Spinal cord (tissue), 10 donors: ENCODE measurements at places on chromosomes 2 and 18.

DNA sequence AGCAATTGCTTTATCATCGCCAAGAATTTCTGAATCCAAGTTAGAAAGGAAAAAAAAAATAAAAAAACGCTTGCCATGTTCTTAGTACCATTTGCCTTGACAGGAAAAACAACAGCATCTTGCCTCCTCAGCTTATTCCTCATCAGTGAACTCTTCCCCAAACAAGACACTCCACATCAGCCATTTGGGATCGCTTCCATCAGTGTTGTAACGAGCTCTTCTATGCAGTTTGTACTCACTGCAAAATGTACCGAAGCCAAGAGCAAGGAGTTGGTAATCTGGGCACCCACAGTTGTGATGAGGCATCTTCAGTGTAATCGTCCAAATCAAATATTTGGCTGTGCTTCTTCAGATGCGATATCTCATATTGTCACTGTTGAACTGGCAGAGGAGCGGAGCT lies 503.7 kb downstream of the TMEM182 start:
- DNase-seq = no peak

DNA sequence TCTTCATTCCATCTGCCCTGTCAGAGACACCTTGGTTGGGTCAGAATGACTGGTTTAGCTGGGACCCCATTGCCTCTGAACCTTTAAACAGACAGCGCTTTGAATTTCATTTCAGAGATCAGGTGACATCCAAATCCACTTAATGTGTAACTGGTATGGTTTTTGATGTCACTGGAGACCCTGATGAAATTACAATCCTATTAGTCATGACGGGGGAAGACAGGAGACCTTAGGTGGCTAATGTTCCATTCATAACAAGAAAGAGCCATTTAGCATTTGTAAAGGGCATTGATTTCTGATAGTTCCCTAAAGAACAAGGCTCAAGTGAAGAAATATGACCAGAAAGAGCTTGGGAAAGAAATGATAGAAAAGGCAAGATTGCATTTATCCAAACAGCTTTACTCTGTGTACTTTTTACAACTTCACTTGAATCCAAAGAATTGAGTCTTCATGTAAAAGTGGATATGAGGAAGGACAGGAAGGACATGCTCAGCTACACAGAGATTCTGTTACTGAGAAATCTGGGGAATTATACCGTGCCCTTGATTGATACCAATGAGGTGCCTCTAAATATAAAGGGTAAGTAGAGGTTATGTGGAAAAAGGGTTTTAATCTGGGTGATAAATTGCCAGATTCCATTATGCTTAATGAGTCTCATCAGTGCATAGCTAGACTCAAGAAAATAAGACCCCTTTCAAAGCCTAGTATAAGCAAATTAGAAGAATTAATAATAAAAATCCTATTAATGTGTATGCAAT lies 198.2 kb downstream of the NCKAP5 start:
- no peak for DNase-seq

GRCh38 chr2:95390272-95390880 lies 12.1 kb upstream of the FAHD2A start:
- DNase-seq = no peak

DNA sequence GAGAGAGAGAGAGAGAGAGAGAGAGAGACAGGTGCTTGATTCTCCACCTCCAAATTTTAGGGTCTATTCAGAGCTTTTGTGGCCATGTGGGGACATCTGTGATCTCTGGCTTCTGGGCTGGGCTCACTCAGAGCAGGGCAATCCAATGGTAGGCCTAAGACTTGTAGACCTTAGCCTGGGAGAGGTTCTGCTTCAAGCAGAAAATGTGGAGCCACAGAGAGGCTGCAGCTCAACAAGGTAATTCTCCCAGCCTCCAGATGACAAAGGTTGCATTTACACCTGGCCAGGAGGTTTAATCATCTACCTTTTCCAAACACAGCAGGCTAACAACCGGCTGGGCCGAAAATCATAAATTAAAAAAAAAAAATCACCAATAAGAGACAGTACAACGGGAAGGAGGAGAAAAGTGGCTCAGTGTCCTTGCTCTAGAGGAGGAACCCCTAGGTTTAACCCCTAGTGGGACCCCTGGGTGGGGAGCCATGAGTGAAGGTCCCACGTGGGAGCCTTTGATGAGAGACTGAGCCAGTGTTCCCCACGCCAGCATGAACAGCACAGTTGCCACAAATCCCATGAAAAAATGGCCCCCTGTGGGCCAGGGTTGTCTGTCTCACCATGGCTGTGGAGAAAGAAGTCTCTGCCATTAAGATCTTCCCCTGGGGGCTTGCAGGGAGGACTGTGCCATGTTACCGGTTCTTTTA lies 124.0 kb upstream of the GATA6 start:
- no peak for DNase-seq

- no peak for DNase-seq
Observed at GRCh38 chr2:52264488-52264887, 1232.6 kb upstream of the NRXN1 start.

GRCh38 chr2:120133572-120134244 lies 89.5 kb downstream of the TMEM185B start:
- no peak for DNase-seq

- DNase-seq = no peak
Observed at GRCh38 chr2:34660741-34661140, 1061.6 kb upstream of the FAM98A start.

DNA sequence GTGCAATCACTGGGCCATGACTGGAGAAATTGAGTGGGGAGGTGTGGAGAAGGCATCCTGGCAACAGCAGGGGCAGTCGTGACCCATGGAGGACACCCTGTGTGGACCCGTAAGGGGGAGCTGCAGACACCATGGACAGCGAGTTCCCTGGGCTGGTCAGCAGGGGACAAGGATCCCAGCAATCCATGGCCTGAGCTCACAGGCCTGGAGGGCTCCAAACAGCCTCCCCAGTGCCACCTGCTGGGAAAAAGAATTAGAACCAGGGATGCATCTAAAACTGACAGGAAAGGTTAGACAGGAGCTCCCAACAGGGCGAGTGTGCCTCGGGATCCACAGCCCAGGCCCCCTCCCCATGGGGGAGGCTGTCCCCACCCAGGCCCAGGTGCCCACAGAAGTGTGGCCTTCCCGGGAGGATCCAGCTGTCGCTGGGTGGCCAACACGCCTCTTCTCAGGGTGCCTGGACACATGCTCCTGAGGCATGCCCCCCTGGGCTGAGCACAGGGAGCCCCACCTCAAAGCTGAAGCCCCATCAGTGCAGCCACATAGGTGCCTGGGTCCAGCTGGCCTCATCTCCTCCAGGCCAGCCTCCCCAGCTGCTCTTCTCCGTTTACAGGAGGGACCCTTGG lies 20.5 kb upstream of the KIF1A start:
- no peak for DNase-seq

DNA sequence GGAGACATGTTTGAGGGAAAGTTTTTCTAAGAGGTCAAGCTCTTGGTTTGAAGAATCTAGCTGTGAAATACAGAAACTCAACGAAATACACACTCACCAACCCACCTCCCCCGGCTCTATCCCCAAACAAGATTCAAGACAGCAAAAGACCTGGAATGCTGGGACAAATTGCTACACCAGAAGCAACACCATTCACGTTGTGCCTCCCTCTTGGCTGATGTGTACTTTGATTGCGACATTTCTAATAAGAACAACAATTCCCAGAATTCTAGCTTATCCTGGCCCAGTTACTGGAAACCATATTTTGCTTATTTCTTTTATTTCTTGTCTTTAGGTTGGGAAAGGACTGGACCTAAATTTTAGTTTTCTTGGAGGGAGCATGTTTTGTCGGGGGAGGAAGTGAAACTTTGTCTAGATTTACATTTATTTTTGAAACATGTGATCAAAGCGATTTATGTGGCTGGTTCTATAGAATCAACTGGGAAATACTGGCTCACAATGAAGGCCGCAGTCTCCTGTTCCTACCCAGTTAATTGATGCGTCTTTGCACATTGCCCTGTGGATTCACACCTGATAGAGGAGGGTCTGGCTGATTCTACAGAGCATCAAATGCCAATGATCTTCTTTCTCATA lies 29.6 kb upstream of the LPIN1 start:
- no peak for DNase-seq

GRCh38 chr2:174561972-174562370 lies 35.6 kb downstream of the WIPF1 start:
- peak; percentile 78 for DNase-seq

DNA sequence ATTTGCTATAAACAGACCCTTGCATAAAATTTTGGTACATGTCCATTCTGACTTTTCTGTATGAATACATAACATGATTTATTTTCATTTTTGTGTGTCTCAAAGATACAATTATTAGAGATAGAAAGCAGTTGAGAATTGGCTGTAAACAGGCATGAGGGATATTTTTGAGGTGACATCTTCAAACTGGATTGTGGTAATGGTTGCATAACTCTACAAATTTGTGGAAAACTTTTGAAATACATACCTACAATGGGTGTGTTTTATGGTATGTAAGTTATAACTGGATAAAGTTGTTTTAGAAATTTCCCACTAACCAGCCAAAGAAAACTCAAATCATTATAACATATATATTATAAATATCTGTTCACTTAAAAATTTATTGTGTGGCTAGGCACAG lies 39.6 kb downstream of the GREB1L start:
- DNase-seq = no peak

DNA sequence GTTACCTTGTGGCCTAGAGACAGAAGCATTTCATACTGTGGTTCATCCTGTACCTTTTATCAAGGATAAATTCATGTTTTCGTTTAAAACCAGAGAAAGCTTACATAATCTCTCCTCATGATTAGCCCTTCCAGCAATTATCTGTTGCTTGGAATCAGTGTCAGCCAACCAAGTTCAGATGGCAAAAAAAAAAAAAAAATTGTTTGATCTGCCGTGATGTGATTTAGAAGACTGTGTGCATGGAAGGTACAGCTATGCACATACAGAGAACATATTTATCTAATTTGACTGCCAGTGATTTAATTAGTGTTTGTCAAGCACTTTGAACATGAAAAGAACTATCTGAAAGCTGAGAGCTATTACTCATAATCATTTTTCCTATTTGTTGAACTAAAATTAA lies 180.9 kb downstream of the ZEB2 start:
- no peak for DNase-seq

DNA sequence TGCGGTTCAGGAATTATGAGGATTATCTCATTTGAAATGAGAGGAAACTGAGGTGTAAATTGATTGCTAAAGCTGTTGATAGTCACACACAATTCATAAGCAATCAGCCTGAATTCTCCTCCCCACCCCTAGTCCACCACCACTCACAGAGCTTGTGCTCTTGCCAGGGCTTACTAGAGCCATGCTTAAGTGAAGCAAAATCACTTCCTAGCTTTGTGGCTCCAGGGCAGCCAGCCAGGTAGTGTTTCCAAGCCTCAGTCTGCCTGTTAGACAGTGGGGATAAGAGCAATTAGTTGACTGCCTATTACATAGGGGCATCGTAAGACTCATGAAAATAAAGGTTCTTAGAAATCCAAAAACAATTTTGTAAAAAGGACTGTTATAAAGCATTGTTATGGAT lies 87.2 kb downstream of the PKP4 start:
- no peak for DNase-seq

- no peak for DNase-seq
Observed at GRCh38 chr2:2400286-2401038, 69.4 kb upstream of the MYT1L start.

DNA sequence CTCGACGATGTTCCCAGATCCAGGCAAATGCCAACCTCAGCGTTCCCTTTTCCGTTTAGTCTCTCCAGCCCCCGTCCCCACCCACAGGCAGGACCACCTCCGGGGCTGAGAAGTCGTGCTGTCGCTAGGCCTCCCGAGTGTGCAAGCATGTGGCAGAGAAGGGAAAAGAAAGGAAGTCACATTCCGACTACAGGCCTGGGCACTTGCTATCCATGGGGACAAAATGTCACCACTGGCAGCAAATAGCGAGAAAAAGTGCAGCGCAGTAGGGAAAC lies 420 bp downstream of the PIGN start:
- DNase-seq = peak; percentile 65

GRCh38 chr2:163734401-163734800 lies 1.4 kb downstream of the FIGN start:
- no peak for DNase-seq

DNA sequence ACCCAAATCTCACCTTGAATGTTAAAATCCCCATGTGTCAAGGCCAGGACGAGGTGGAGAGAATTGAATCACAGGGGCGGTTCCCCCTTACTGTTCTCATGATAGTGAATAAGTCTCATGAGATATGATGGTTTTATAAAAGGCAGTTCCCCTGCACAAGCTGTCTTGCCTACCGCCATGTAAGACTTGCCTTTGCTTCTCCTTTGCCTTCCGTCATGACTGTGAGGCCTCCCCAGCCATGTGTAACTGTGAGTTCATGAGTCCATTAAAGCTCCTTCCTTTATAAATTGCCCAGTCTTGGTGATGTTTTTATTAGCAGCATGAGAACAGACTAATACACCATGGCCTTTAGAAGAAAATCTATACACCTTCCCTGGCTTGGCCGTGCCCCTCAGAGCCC lies 7.4 kb upstream of the MBP start:
- DNase-seq = no peak

GRCh38 chr18:75010689-75011088 lies 198.2 kb downstream of the PTGR3 start:
- DNase-seq = no peak

- peak; percentile 6 for DNase-seq
Observed at GRCh38 chr2:121185571-121186074, 99.4 kb downstream of the TFCP2L1 start.

DNA sequence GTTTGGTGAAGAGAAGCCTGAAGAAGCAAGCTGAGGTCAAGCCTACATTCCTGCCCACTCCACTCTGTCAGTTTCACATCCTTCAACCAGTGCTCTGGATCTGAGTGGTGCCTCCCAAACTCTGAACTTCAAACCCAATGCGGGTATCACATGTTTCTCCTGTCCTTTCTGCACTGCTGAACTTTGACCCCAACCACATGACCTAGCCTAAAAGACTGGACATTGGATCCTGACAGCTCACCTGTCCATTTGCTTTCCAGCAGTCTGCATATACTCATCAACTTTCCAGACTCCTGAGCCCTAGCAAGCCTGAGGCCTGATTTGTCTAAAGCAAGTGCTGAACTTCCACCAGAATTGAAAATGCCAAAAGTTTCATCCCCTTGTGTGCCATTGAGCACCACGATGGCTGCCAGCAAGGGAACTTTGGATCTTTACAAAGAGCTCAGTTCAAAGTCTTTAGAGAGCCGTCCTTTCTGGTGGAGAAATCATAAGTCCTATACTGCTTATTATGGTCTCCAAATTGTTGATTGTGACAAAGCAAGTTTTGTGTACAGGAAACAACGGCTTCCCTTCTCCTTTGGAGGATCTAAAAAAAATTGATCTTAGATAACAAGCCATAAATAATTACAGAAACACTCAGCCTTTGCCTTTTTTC lies 37.6 kb upstream of the ITGA6 start:
- no peak for DNase-seq

DNA sequence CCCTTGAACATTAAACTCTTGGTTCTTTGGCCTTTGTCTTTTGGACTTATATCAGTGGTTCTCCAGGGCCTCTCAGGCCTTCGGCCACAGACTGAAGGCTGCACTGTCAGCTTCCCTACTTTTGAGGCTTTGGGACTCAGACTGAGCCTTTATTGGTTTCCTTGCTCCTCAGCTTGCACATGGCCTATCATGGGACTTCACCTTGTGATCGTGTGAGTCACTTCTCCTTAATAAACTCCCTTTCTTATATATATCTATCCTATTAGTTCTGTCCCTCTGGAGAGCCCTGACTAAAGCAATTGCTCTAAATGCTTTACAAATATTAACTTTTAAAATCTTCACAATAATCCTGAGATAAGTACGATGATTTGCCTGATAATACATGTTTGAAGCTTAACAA lies 353.6 kb upstream of the TRIB2 start:
- DNase-seq = no peak
